Cortex of kidney (tissue), 1 donor: ENCODE measurements at places on chromosomes 7 and 10.

DNA sequence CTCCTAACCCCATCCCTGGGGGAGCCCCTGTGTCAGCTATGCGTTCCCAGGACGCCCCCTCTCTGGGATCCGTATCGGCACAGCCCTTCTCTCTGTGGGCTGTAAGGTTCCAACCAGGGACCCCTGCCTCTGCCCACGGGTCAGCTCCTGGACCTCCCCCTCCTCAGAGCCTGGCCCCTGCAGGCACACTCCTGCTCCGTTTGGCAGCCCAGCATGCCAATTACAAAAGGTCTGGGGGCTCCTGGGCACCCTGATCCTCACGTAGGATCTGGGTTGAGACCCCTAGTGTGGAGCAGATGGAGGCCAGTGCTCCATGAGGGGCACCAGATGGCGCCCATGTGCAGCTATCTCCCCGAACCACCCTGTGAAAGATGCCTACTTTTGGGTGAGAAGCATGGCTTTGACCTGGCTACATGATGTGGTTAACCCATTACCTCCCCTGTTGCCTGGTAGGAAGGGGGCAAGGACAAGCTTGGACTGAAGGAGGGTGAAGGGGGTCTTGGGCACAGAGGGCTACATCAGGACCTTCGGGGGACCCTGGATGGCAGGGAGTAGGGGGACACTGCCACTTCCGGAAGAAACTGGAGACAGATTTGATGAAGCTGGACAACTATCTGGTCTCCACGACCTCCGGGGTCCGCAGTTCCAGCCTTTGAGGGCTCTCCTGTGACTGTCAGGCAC lies 9.0 kb downstream of the TACR2 start:
- no peak for DNase-seq

- DNase-seq: no peak
Measured at GRCh38 chr10:27658788-27659187, 86.8 kb downstream of the MKX start.

GRCh38 chr7:117017702-117018266 lies 64.5 kb downstream of the ST7 start:
- no peak for DNase-seq

DNA sequence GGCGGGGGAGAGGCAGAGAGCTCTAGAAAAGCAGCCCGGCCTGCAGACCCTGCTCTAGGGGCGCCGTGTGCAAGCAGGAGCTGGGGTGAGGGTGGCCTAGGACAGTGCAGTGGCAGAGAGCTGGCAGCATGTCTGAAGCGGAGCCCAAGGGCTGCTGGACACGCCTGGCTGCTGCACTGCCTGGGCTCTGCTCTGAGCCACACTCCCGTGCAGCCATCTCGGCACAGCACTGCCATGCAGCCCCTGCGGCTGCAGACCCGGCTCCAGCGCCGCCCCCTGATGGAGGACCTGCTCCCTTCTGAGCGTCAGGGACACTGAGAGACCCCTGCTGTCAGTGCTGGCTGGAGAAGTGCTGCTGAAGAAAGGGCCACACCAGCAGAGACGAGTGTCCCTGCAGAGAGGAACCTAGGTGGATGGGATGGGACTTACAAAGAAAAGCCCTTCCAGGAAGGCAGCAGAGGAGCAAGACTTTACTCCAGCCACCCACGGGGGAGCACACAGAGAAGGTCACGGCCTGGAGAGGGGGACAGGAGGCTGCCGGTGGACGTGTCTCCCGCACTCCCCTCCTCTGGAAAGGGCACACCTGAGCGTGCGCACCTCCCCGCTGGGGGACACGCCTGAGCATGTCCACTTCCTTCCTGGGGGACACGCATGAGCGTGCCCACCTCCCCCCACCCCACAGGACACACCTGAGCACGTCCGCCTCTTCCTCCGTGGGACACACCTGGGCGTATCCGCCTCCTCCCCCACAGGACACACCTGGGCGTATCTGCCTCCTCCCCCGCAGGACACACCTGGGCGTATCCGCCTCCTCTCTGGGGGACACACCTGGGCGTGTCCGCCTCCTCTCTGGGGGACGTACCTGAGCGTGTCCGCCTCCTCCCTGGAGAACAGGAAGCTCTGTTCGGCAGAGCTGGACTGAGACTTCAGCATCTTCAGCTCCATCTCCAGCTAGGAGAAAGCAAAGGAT lies 252.9 kb downstream of the MAD1L1 start:
- no peak for DNase-seq

GRCh38 chr10:105855791-105856190 lies 1214.7 kb downstream of the SORCS3 start:
- no peak for DNase-seq

DNA sequence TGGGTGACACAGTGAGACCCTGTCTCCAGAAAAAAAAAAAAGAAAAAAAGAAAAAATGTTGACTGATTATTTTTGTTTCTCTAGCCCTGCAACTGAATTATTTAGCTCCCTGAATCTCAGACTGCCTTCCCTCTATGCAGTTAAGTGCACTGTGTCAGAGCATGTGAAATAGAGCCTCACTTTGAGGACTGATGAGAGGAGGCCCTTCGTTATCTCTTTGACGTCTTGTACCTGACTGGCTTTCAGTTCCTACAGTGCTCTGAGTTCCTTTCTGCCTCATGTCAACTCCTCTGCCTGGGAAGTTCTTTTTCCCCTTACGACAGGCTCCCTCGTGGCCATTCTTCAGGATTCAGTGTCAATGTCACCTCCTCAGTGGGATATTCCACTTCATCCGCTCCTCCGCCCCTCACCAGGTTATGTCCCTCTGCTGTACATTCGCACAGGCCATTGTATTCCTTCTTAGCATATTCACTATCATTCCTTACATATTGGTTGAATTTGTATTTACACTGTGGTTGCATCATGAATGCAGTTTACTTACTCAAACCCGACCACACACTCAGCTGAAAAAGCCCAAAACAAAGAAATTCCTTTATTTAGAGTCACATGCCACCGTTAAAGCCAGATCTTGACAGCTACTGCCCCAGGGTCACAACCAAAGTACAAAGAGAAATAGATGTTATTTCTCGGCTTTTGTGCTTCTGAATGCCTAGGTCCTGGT lies 18.1 kb upstream of the CAMK2G start:
- no peak for DNase-seq

DNA sequence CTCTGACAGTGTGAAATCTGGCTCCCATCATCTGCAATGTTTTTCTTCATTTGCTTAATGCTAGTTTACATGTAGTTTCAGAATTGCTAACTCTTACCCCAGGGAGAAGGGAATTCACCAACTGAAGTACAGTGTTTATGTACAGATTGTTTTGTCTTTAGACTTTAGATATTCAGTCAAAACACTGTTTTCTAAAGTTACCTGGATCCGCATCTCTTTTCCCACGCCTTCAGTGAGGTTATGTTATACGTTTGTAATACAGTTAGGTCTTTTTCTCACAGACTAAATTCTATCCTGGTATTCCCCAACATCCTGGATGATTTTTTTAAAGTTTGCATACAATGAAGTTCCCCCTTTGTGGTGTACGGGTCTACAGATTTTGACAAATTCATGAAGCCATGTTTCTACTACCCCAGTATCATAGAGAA lies 3.2 kb upstream of the LYZL1 start:
- DNase-seq: no peak

DNA sequence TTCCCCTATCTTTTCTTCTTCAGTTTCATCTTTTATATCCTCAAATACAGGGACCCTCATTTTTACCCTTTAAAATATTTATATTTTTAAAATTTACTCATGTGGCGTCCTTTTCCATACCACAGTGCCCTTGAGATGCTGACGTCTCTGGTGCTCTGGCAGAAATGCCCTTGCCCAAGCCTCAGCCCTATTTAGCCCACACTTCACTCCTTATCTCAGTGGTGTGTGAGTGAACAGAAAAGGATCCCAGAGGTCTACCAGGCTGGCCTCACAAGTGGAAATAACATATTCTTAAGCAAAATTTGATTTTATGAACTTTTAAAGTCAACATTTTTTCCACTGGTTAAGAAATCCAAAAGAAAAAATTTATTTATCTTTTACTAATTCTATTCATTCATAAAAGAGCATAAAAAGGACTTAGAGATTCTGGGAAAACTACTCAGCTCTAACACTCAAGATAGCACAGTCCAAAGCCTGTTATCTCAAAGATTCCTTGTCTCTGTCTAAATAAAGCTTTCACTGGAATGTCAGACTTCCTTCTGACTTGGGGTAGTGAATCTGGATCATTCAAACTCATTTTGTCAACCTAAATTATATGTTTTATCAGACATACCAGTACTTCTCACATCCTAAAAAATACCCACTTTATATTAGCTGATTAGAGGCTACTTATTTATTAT lies at the start of gene NEBL:
Gene NEBL (minus strand): TSS at position 166 of the 680 bp plus-strand sequence. CDS start 106 bp downstream, at position 60.
- DNase-seq: no peak

- DNase-seq: no peak
Measured at GRCh38 chr10:50219646-50220045, 31.7 kb downstream of the ASAH2 start.

DNA sequence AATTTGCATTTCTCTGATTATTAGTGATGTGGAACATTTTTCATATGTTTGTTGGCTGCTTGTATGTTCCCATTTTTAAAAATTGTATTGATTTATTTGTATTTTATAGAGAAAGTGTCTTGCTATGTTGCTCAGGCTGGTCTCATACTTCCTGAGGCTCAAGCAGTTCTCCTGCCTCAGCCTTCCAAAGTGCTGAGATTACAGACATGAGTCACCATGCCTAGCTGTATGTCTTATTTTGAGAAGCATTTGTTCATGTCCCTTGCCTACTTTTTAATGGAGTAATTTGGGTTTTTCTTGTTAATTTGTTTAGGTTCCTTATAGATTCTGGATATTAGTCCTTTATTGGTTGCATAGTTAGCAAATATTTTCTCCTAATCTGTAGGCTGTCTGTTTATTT lies 214.2 kb upstream of the KAT6B start:
- DNase-seq: no peak

- DNase-seq: no peak
Measured at GRCh38 chr7:39285256-39285655, 280.9 kb upstream of the YAE1 start.

GRCh38 chr10:61470740-61471139 lies 17.6 kb upstream of the TMEM26 start:
- DNase-seq: no peak

GRCh38 chr10:71207578-71207977 lies 4.8 kb upstream of the UNC5B start:
- DNase-seq: no peak

DNA sequence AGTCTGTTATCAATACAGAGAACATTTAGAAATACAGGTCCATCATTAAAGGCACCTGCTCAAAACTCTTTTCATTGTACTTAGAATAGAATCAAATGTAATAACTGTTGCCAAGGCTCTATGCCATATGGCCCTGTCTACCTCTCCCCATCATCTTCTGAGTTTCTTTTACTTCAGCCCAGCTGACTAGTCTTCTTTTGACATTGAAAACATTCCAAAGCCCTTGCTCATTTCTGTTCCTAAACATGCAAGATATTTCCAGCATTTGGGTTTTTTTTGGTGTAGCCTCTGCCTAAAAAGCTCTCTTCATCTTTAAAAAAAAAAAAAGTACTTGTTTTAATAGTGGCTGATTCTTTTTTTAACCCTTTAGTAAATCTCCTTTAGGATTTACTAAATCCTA lies 165.5 kb upstream of the SMIM30 start:
- DNase-seq: no peak

DNA sequence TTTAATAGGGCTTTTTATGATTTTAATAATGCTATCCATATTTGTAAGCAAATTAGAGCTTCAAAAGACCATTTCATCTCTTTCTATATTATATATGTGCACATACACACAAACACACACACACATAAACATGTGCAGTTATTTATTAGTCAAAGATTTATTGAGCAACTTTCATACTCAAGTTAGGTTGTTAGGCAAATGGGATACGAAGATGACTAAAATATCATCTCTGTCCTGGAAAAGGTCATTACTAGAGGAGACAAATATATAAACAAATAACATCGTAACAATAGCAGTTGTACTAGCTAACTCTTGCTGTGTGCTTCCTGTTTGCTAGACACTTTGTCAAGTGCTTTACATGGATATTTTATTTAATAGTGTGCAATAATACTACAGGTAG lies 307.9 kb downstream of the SNX13 start:
- no peak for DNase-seq

DNA sequence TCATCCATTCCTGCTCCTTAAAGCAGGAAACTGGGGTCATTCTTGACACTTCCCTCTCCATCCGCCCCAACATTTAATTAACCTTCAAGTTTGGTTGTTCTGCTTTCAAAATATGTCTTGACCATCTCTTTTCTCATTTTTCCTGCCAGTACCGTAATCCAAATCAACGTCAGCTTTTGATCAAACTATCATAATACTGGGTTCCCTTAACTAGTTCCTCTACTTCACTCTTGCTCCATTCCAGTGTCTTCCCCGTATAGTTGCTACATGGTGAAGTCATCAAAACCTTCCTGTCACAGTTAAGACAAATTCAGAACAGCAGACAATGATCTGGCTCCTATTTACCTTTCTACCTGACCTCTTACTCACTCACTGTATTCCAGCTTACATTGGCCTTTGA lies 6.6 kb upstream of the KLF14 start:
- DNase-seq: no peak

- no peak for DNase-seq
Measured at GRCh38 chr10:76583711-76584161, 1053.9 kb downstream of the KCNMA1 start.

GRCh38 chr10:102085336-102085735 lies 20.2 kb downstream of the HPS6 start:
- DNase-seq: no peak
